ENCODE measurements at places on chromosomes 4 and X.
A peak's percentile ranks its signal among the peaks of the same experiment; 100 is the strongest.

DNA sequence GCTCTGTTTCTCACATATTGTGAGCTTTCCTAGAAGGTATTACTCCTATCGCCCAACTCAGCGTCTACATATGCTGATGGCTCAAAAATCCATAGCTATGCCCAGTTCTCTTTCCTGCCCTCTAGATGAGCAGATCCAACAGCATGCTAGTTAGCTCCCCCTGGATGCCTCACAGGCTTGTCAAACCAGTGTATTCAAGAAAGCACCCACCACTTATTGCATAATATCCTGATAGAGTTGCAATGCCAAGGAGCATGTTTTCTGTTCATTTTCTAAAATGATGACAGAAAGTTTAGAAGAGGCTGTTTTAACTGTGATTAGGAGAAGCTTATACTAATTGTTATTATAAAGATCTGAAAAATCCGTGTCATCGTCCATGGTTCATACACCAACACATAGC, 1.9 kb upstream of the PACRGL start:
- no peak for DNase-seq

- DNase-seq: no peak
Observed at GRCh38 chr4:6795821-6796220, 13.3 kb downstream of the KIAA0232 start.

- DNase-seq: no peak
Observed at GRCh38 chrX:9842541-9842940, 56.3 kb downstream of the SHROOM2 start.

GRCh38 chr4:78417603-78418002, 134.0 kb upstream of the ANXA3 start:
- no peak for DNase-seq

- no peak for DNase-seq
Observed at GRCh38 chrX:38940547-38940946, 139.3 kb downstream of the MID1IP1 start.

DNA sequence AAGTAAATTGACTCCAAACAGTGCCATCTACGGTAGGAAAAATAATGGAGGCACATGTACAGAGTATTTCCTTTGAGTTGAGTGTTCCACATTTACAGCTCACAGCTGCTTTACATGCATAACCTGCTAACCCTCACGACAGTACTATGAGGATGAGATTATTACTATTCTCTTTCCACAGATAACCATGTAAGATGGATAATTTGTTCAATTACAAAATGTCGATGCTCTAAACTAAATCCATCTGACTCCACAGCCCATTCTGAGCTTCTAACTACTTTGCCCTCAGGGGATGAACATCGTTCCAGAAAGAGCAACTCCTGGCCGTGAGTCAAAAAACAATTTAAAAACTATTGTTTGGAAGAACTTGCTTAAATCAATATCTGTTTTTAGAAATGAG, 330.4 kb upstream of the NWD2 start:
- no peak for DNase-seq

DNA sequence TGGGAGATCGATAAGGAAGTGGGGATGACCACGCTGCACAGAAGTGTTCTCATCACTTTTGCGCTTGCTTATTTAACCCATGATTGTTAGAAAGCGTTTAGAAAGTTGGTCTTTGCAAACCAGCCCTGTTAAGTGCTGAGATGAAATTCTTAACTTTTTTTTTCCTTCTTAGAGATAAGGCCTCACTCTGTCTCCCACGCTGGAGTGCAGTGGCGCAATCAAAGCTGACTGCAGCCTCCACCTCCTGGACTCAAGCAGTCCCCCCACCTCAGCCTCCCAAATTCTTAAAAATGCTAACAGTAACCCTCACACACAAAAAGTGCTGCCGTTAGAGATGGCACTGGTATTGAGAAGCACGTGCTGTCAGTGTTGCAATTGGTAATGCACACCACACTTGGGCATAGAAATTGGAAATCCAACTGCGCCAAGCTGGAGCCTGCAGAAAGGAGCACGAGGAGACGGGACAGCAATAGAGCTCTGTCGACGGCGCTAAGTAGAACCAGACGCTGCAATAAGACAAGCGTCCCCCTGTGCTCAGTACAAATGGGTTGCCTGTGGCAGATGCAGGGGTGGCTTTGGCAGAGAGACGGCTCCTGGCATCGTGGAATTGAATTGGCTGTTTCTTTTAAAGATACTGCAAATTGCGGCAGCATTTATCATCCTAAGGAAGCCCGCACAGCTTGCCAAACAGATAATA, 113.4 kb downstream of the TBL1X start:
- no peak for DNase-seq

DNA sequence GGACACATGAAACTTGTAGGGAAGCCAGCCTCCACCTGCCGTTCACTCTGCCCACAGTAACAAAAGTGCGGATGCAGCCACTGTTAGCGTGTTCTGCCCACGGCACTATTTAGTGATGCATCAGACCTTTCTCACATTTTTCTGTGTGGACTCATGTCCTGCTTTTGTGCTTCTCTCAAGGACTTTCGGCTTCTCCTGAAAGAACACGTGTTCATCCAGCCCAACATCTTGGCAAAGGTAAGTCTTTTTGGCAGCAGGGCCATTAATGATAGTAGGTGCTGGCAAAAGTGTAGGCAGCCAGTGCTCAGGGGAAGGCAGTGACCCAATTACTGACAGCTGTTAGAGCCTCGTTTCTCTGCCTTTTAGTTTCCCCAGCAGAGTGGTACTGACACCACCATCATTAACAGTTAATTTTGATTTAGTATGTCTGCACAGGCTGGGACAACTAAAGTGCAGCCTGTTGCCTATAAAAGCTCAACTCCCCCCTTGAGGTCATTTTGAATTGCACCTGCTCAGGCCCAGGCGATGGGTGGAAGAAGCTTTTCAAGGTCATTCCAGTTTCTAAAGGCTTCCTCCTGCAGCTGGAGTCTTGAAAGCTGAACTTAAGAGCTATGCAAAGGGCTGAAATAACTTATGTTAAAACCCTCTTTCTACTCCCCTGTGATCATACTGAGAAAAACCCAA, 54.5 kb upstream of the HPSE start:
- DNase-seq: no peak

GRCh38 chr4:85826060-85826678, 351.2 kb downstream of the ARHGAP24 start:
- no peak for DNase-seq

- DNase-seq: no peak
Observed at GRCh38 chr4:156060661-156061060, 107.0 kb upstream of the CTSO start.

DNA sequence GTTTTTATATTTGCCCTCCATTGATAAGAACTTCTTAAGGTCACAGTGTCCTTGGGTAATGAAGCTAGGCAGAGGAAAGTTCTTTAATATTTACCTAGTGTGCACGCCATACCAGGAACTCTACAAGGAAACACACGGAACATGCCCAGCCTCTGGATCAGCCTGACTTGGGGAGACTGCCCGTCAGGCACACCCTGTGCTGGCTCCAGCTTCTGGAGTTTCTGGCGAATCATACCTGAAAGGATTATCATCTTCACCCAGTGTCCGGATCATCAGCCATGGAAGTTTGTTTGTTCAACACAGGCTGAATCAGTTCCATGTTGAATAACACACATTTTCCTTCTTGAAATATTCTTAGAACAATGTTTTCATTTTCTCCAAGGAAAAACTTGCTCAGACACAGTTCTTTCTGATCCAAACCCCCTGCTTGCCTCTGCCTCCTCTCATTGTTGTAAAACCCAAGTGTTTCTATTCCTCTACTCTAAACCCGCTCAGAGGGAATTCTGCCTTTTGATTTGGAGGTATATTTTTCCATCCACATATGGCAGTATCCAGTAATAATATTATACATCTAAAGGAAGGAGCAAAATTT, 176.7 kb downstream of the SHROOM3 start:
- DNase-seq: no peak

DNA sequence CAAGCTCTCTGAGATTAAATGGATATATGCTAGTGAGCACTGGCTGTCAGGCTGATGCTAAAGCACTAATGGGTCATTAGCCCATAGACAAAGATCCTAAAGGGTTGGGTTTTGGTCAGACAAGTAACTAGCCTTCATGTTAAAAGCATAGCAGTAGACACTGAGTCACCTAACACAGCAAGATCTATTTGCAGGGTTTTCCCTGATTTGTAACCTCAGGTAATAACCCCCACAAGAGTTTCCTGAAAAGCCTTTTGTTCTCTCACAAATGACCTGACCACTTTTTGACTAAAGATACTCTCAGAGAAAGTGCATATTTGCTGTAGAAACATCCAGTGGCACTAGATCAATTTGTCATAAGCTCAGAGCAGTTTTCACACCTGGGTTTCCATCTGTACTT, 251.1 kb upstream of the TEX13A start:
- DNase-seq: no peak

GRCh38 chrX:51395810-51396728, 63.4 kb downstream of the NUDT10 start:
- no peak for DNase-seq

GRCh38 chrX:150566734-150567182, 1.7 kb upstream of the MTM1 start:
- no peak for DNase-seq

- DNase-seq: no peak
Observed at GRCh38 chr4:122328893-122329292, 49.9 kb upstream of the ADAD1 start.

DNA sequence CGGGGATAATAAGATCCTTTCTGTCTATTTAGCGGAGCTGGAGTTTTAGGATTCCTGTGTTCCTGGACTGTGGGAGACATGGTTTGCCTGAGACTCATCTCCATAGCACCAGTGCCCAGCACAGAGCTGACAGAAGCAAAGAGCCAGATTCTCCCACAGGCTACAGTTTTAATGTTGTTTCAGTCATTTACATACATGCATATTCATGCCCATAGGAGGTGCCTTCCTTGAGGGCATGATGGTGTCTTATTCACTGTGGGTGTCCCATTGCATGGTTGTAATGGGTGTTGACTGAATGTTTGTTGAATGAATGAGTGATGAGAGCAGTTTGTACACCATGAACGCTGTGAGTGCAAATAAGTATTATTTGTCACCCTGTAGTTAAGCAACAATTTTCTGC, 260.6 kb downstream of the EVC2 start:
- DNase-seq: no peak

- no peak for DNase-seq
Observed at GRCh38 chr4:51825341-51825740, 17.6 kb upstream of the DCUN1D4 start.

GRCh38 chr4:7632341-7632740, 197.6 kb upstream of the PSAPL1 start:
- no peak for DNase-seq

DNA sequence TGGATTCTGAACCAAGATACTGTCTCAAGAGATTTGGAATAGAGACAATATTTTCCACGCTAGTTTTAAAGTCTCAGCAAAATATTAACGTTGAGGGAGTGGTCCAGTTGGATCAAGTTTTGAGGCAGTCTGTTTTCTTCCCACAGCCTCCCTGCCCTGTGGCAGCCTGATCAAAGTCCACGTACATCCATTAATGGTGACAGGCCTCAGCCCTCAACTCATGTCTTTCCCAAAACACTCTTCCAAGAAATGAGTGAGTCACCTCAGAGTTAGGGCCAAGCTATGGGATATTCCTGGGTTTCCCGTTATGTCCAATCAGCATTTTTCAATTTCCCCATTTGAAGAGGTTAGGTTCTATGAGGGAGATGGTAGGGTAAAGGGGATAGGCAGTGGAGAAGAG, 28.5 kb downstream of the EGFL6 start:
- no peak for DNase-seq

DNA sequence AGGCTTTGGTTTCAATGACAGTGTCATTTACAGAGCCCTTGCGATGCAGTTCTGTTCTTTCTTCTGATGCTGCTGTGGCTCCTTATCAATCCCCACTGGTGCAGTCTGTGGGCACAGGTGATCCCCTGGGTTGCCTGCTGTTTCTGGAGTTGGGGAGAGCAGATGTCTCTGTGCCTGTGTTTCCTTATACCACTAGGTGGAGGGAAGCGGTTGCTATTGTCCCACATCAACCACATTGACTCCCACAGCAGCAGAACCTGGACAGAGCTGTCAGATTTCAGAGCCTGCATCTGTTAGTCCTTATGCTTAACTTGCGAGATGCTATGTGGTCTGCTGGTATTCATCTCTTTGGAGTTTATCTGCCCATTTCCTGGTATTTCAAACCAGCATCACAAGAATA, 57.7 kb downstream of the NEIL3 start:
- DNase-seq: no peak

- no peak for DNase-seq
Observed at GRCh38 chr4:152536545-152537182, 772 bp upstream of the FBXW7 start.

GRCh38 chr4:122334828-122335227, 44.0 kb upstream of the ADAD1 start:
- no peak for DNase-seq

DNA sequence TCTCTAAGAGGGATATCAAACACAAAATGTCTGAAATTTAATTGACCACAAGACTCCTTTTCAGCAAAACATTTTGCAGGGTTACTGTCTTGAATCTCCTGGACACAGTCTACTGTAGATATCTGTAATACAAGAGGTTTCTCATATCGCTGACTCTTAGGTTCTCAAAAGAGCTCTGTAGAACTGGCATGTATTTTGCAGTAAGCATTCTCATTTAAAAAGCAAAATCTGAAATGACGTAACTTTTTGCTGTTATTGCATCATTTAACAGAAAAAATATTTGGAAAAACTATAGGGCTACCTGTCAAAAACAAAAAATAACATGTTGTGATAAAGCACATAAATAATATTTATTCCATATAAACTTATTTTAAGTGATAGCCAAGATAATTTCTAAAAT, 114.2 kb downstream of the CDS1 start:
- no peak for DNase-seq

DNA sequence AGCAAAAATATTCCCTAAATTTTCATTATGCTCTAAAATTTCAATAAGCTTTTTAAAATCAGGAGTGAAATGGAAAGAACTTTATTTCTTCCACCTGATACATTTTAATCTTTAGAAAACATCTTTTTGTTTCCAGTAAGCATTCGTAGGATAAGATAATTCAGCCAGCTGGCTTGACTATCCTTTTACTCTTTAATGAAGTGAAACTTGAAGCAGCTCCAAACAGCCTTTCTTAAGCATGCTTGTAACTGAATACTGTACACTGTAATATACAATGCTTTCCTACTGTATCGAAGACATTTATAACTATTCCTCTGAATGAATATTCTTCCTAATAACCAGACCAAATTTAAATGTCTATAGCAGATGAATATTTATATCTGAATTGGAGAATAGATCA, 98.8 kb downstream of the KLHL4 start:
- no peak for DNase-seq

GRCh38 chr4:57445686-57446085, 335.5 kb upstream of the IGFBP7 start:
- DNase-seq: no peak

GRCh38 chrX:70476934-70477733, 32.5 kb downstream of the DLG3 start:
- peak; percentile 34 for DNase-seq
